ENCODE measurements at places on chromosomes 12 and 14. TPM values are rescaled to one million over a fixed set of nuclear protein-coding genes. Genes with fewer than 3 reads are reported as not detected.

DNA sequence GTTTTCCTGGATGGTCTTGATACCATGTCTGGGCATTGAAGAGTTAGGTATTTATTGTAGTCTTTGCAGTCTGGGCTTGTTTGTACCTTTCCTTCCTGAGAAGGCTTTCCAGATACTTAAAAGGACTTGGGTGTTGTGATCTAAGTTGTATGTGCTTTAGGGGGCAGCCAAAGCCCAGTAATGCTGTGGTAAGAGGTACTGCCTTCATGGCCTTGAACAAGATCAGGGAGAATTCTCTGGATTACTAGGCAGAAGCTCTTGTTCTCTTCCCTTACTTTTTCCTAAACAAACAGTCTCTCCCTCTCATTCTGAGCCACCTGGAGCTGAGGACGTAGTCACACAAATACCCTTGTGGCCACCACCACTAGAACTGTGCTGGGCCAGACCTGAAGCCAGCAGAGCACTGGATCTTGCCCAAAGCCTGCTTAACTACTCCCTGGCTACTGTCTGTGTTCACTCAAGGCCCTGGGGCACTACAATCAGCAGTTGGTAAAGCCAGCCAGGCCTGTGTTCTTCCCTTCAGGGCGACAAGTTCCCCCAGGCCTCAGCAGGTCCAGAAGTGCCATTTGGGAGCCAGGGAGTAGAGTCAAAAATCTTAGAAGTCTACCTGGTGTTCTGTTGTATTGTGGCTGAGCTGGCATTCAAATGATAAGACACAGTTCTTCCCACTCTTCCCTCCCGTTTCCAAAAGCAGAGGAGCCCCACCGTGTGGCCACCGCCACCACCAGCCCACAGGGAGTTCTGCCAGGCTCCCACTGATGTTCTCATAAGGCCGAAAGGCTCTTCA lies 11.4 kb downstream of the PRORP start:
- H3K4me1 ChIP-seq, result peaks cover 34% of the 10 kb centered on the region
- no peak overlapping the region for H3K4me3 ChIP-seq
- DNase-seq, result no peak

GRCh38 chr12:116339062-116339461 lies 61.6 kb upstream of the MED13L start:
- H3K27ac ChIP-seq, result no peak overlapping the region
- no peak overlapping the region for H3K4me3 ChIP-seq
- peaks cover 2% of the 10 kb centered on the region for H3K36me3 ChIP-seq
- H3K4me1 ChIP-seq, result peaks cover 5% of the 10 kb centered on the region
- no peak for DNase-seq

GRCh38 chr14:97948841-97949240 lies 1151.7 kb downstream of the VRK1 start:
- DNase-seq, result no peak
- no peak overlapping the region for H3K27ac ChIP-seq
- H3K36me3 ChIP-seq, result peaks cover 5% of the 10 kb centered on the region
- peaks cover 8% of the 10 kb centered on the region for H3K4me1 ChIP-seq
- no peaks in the 10 kb centered on the region for H3K27me3 ChIP-seq

- H3K27me3 ChIP-seq, result no peaks in the 10 kb centered on the region
- DNase-seq, result no peak
- H3K4me3 ChIP-seq, result no peak overlapping the region
- peaks cover 18% of the 10 kb centered on the region for H3K4me1 ChIP-seq
- peaks cover 2% of the 10 kb centered on the region for H3K36me3 ChIP-seq
- H3K27ac ChIP-seq, result no peak overlapping the region
Measured at GRCh38 chr12:132824053-132824452, 4.6 kb downstream of the GOLGA3 start.

AMN gene
- total RNA-seq, result 2.3 TPM

DNA sequence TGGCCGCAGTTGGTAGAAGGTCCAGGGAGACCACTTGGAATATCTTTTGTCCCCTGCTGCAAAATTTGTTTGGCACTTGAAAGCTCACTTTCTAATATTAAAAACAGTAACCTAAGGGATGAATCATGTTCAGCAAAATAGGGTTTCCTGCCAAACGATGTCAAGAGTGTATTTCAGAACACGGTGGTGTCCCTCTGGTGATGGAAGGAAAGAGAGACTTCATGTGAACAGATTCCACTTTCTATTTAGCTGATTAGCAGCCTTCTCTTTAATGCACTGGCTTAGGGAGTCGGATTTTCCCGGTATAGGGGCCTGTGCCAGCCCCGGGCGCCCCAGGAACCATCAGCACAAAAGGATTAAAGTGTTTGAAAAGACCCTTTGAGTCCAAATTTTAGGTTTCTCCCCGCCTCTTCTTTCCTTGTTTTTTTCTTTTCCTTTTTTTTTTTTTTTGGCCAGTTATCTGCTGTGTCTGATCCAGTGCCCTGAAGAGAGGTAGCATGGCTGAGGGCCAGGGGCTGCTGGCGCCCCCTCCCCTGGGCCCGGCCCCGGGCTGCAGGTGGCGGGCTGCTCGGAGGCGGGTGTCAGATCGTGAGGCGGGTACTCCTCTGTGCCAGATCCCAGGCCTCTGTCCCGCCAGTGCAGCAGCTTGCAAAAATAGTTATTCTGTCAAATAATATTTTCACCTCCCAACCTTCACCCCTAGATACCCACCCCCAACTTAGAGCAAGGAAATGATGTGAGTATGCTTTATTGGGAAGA lies 88.3 kb downstream of the TESC start:
- H3K27me3 ChIP-seq, result no peaks in the 10 kb centered on the region
- H3K27ac ChIP-seq, result no peak overlapping the region
- H3K4me3 ChIP-seq, result no peak overlapping the region
- peaks cover 10% of the 10 kb centered on the region for H3K36me3 ChIP-seq
- no peaks in the 10 kb centered on the region for H3K4me1 ChIP-seq

SERPINA1 gene
- 15.5 TPM for total RNA-seq

CCDC197 gene
- total RNA-seq, result not detected

- no peak overlapping the region for H3K27ac ChIP-seq
- DNase-seq, result no peak
- H3K27me3 ChIP-seq, result no peaks in the 10 kb centered on the region
- no peak overlapping the region for H3K4me3 ChIP-seq
Measured at GRCh38 chr12:81412940-81413339, 335.1 kb downstream of the ACSS3 start.

GRCh38 chr14:96852823-96853422 lies 55.7 kb downstream of the VRK1 start:
- no peaks in the 10 kb centered on the region for H3K27me3 ChIP-seq
- DNase-seq, result no peak
- H3K4me1 ChIP-seq, result peaks cover 3% of the 10 kb centered on the region
- peaks cover 12% of the 10 kb centered on the region for H3K36me3 ChIP-seq
- no peak overlapping the region for H3K27ac ChIP-seq

ITPK1 gene
- 29.4 TPM for total RNA-seq

DNA sequence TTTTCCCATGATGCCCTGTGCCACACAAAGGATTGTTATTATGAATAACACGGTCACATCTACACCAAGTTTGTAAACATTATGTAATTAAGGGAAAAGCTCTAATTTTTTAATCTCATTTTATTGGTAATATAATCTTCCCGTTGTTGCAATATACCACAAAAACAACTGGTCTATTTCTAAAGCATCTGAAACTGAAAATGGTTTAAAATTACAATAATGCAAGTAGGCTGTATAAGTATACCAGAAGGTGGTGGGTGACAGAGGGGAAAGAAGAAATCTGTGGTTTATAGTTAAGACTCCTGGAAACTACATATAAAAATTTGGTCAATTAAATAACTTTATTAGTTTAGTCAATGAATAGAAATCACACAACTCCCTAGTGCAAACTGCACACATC lies 5.2 kb downstream of the DDHD1 start:
- no peak for DNase-seq
- no peaks in the 10 kb centered on the region for H3K27me3 ChIP-seq
- H3K4me1 ChIP-seq, result peaks cover 40% of the 10 kb centered on the region
- H3K4me3 ChIP-seq, result no peak overlapping the region
- peak overlapping the region; percentile 98 for H3K27ac ChIP-seq

GRCh38 chr14:85315290-85315689 lies 214.7 kb upstream of the FLRT2 start:
- no peaks in the 10 kb centered on the region for H3K4me1 ChIP-seq
- no peak overlapping the region for H3K4me3 ChIP-seq
- H3K27ac ChIP-seq, result no peak overlapping the region
- DNase-seq, result no peak

DNA sequence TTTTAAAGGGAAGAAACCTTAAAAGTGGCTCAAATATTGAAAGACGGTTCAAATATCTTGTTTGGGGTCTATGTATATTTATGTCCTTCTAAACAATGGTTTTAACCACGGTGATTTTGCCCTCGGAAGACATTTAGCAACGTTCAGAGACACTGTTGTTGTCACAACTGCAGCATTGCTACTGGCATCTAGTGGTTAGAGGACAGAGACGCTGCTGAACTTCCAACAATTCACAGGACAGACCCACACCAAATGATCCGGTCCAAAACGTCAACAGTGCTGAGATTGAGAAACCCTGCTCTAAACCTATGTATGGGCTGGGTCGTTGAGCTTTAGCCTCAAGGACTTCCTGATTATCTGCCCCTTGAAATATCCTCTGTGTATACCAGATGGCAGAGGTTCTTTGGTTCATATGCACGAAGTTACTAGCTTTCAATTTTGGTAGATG lies 1.7 kb downstream of the ANGEL1 start:
- no peak for DNase-seq
- peaks cover 6% of the 10 kb centered on the region for H3K36me3 ChIP-seq
- H3K27me3 ChIP-seq, result no peaks in the 10 kb centered on the region
- H3K4me1 ChIP-seq, result peaks cover 29% of the 10 kb centered on the region

GLT1D1 gene
- total RNA-seq, result 1.2 TPM

RNASE7 gene
- not detected for total RNA-seq

RPL10L gene
- total RNA-seq, result not detected

GRCh38 chr12:3968523-3968922 lies 95.3 kb upstream of the PARP11 start:
- H3K4me3 ChIP-seq, result no peak overlapping the region
- H3K27ac ChIP-seq, result peak overlapping the region; percentile 6
- H3K4me1 ChIP-seq, result peaks cover 15% of the 10 kb centered on the region
- DNase-seq, result no peak

- H3K4me3 ChIP-seq, result no peak overlapping the region
- H3K36me3 ChIP-seq, result peaks cover 2% of the 10 kb centered on the region
- peaks cover 46% of the 10 kb centered on the region for H3K27me3 ChIP-seq
- no peak for DNase-seq
Measured at GRCh38 chr12:26153421-26154154, 28.8 kb upstream of the BHLHE41 start.

MYH6 gene
- total RNA-seq, result not detected

DNA sequence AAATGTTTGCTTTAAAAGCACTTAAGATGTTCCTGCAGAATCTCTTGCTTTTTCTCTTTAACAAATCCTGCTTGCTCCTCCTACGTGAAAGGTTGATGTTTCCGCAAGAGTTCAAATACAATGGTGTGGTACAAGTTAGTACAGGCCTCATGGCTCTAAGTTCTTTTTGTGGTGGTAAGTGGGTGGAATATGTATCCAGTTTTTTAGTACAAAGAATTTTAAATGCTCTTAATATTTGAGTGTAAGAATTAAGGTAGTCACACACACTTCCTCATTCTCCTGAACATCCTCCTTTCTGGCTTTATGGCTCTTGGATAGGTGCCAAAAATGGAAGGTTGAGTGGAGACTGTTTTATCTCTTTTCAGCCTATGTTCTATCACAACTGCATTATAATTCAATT lies 1.8 kb downstream of the OTOGL start:
- no peak overlapping the region for H3K4me3 ChIP-seq
- no peak overlapping the region for H3K27ac ChIP-seq
- DNase-seq, result no peak

All from T-helper 17 cell (primary cell).